ENCODE measurements at places on chromosomes 3 and 15.

DNA sequence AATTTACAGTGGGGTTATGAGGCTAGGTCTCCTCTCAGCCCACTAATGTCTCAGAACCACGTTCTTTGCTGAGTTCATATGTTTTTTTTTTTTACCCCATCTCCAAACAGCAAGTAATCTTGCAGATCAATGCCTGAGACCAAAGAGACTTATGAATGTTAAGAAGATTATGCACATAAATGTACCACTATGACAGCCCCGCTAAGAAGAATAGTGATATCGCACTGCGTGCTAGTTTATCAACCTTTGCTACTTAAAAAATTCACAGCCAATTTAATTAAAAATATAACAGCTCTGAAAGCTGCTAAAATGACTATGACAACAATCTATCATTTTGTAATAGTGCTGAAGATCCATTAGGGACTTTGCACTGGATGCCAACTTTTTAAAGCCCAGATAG, 739.0 kb upstream of the CFAP20DC start:
- no peak for DNase-seq

DNA sequence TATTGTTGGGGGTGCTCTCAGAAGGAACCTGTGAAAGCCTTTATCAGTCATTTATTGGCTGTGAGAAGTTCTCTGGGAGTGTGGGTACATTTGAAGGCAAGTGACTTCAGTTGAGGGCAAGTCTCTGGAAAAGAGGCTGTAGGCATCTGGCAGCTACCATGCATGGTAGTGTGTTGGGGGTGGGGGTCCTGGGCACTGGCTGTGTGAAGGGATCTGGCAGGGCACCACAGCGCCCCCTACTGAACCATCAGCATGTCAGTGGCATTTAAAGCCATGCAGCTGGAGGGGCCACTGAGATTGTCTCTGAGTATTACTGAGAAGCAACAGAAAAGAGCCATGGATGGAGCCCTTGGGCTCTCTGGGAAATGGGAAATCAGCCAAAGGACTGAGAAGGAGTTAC, 30.6 kb downstream of the CRTAP start:
- DNase-seq = no peak

- no peak for DNase-seq
Measured at GRCh38 chr15:44654858-44655257, 8.6 kb downstream of the SPG11 start.

DNA sequence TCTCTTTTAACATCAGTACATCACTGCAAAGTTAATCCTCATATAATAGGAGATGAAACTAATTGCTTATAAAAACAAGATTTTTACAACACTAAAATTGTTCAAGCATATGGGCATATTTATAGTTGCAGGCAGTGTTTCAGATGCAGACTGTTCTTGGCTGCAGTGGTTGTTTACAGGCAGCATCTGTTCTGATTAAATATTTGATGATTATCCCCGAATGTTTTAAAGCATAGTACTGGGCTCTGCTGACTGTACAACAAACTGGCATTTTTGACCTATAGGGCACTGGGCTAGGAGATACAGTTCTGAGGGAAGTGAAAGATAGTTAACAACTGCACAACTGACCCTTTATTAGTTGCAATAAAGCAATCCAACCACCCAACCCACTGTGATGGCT, 113.6 kb downstream of the UBE3A start:
- no peak for DNase-seq

DNA sequence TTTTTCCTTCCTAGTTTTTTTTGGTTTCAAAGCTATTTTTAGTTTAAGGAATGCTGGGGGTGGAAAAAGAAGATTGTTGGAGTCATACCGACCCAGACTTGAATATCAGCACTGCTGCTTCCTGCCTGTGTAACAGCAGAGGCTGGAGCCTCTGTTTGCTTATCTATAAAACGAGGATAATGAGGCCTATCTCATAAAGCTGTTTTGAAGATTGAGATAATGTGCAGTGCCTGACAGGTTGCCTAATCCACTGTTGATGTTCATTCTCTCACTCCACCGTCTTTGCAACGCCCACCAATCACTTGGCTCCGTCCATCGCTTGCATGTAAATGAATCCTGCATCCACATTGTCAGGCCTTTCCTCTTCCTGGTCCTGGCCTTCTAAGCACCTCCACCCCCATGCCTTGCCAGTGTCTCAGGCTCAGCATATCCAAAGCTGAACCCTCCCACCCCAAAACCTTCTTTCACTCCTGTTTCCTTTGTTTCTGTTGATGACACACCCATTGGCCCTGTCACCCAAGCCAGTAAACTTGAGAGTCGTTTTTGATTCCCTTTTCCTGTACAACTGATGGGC, 94.9 kb downstream of the MEX3B start:
- DNase-seq = no peak

DNA sequence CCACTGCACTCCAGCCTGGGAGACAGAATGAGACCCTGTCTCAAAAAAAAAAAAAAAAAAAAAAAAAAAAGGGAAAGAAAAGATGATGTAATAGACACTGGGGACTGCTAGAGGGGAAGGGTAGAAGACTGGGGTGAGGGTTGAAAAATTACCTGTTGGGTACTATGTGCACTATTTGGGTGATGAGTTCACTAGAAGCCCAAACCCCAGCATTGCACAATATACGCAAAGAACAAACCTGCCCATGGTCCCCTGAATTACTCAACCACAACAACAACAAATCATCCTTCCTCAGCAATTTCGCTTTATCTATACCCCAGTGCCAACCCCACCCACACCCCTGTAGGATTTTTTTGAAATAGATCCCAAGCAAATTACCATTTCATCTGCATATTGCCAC, 13.5 kb downstream of the NIPA1 start:
- DNase-seq = no peak

DNA sequence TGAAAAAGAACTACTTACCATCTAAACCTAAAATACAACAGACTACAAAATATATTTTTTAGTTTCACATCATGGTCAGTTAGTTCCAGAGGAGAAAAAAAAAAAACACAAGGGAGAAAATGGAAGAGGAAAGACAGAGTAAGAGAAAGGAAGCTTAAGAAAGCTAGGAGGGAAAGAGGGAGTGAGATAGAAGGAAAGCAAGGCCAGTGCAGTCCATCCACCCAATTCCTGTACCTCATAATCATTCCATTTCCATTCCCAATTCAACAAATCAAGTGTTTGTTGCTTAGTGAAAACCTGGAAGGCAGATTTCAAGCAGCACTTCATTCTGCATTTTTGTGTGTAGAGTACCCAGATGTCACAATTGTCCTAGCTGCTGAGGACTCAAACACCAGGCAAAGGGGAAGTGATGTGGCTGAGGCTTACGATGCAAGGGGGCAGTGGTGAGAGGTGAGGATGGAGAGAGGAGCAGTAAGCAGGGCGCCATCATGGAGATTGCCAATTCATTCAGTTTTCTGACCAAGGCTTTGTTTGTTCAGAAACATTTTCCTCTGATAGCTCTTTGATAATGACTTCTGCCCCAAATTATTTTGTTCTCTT, 83.6 kb upstream of the GSK3B start:
- no peak for DNase-seq

- DNase-seq = no peak
Measured at GRCh38 chr15:97868981-97869380, 91.5 kb upstream of the ARRDC4 start.

DNA sequence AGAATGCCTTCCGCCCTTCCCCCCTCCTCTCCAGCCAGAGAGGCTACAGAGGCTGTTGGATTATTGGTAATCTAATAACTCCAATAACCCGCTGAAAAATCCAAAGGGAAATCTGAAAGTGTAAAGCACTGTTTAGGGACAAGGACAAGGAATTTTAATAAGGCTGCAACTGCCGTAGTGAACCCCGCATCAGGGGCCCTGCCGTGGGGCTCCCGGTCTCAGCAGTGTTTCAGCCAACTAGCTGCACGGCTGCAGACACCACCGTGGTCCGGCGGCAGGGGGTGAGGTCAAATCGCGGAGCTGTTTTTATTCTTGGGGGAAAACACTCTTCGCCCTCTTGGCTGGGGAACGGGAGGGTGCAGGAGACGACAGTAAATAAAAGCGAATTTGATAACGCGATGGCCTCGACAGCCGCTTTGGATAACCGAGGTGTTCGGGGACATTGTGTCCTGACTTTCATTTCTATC, 6.1 kb downstream of the BCL6 start:
- DNase-seq = no peak

- DNase-seq = no peak
Measured at GRCh38 chr3:21067031-21067813, 683.8 kb downstream of the ZNF385D start.

DNA sequence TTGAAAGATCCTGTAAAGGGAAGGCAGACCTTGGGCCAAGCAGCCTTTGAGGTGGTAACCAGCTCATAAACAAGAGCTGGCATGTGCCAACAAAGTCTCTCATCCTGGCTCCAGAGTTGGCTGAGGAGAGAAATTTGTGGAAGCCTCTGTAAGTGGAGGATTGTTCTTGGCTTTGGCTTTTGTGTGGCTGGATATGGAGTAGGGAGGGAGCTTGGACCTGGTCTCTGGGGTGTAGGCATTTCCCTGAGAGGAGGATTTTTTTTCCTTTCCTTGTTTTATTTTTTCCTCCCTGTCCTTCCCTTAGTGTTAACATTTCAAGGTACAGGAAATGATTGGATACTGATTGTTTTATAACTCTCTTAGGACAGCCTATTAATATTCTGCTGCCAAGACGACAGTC, 60.8 kb downstream of the ZNF609 start:
- no peak for DNase-seq

GRCh38 chr3:133776794-133777438, 28.7 kb upstream of the SRPRB start:
- DNase-seq = no peak

GRCh38 chr3:66738625-66739365, 238.0 kb upstream of the LRIG1 start:
- DNase-seq = no peak

- no peak for DNase-seq
Measured at GRCh38 chr3:109313061-109313460, 3.3 kb downstream of the DPPA2 start.

GRCh38 chr3:29934751-29935150, 653.9 kb downstream of the RBMS3 start:
- DNase-seq = no peak

- DNase-seq = no peak
Measured at GRCh38 chr15:93348711-93349545, 259.9 kb upstream of the RGMA start.

DNA sequence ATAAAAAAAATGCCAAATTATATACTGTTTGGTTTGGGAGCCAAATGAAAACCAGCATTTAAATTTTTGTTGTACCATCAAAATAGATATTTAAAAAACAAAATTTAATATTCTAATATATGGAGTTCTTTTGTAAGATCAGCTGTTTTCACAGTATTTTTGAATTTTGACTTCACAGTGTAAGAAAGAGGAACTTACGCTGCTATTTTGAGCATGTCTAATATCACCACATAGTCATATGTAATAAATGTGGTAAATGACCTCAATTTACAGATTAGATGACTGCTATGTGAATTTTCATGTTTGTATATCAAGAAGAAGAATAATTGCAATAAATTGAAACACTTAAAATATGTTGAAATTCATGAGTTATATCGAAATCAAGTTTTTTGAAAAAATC, 189.6 kb downstream of the ARRDC4 start:
- no peak for DNase-seq

- DNase-seq = no peak
Measured at GRCh38 chr3:117136003-117136402, 426.4 kb downstream of the TUSC7 start.

DNA sequence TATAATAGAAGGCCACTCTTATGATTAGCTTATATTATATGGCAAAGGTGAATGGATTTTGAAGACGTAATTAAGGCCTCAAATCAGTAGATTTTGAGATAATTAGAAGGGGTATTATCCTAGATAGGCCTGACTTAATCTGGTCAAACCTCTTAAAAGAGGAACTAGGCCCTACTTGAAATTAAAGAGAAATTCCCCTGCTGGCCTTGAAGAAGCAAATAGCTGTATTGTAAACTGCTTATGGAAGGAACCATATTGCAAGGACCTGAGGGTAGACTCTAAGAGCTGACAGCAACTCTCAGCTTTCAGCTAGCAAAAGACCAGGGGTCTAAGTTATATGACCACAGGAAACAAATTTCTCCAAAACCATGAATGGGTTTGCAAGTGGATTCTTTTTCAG, 219.0 kb upstream of the ONECUT1 start:
- DNase-seq = no peak

GRCh38 chr15:71261909-71262308, 146.6 kb downstream of the THSD4 start:
- DNase-seq = no peak

DNA sequence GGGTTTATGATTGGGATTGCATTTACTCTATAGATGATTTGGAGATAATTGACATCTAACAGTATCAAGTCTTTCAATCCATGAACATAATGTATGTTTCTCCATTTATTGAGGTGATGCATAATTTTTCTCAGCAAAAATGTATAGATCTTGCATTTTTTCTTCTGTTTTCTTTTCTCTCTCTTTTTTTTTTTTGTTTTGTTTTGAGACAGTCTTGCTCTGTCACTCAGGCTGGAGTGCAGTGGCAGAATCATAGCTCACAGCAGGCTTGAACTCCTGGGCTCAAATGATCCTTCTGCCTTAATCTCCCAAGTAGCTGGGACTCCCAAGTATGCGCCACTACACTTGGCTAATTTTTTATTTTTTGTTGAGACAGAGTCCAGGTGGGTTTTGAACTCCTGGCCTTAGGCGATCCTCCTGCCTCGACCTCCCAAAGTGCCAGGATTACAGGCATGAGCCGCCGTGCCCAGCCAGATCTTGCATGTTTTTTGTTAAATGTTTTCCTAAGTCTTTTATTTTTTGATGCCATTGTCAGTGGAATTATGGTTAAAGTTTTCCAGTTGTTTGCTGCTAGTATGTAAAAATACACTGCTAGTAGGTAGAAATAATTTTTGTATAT, 3.1 kb downstream of the LMLN start:
- no peak for DNase-seq

DNA sequence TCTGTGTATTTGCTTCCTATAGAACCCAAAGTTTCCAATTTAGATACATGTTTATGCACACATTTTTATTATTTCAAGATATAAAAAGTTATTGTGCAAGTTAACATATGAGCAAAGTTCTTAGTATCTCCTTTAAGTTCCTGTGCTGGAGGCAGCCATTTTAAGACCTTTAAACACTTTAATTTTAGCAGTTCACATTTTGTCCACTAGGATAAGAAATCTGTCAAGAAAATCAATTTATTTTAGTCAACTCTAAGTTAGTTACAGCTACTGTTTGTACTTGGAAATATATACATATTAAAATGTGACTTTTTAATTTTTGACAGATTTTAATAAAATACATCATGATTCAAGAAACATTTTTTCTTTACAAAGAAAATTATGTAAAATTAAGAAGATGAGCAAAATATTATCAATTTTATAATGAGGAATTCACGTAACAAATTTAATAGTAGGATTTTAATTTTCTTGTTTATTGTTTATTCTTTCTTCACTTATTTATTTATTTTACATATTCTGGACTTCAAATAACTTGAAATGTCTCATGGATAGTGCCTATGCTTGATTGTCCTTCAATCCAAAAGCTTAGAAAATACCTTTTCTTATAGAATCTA, 402.6 kb upstream of the GBE1 start:
- no peak for DNase-seq

- DNase-seq = no peak
Measured at GRCh38 chr3:5122741-5123706, 932 bp downstream of the ARL8B start.

All from stimulated activated CD8-positive, alpha-beta memory T cell treated with anti-CD3 and anti-CD28 coated beads, Interleukin-4, amount 100 ng/mL, for 1 hour (primary cell).